Ascending aorta (tissue), 2 donors: ENCODE measurements at places on chromosomes 2 and 18. TPM values are rescaled to one million over a fixed set of nuclear protein-coding genes. Genes with fewer than 3 reads are reported as not detected.

GRCh38 chr18:57797209-57797651 lies 5.9 kb downstream of the ATP8B1 start:
- H3K4me1 ChIP-seq, result peaks cover 61% of the 10 kb centered on the region
- peak; percentile 53 for DNase-seq
- no peak overlapping the region for H3K27ac ChIP-seq
- H3K4me3 ChIP-seq, result no peak overlapping the region

DNA sequence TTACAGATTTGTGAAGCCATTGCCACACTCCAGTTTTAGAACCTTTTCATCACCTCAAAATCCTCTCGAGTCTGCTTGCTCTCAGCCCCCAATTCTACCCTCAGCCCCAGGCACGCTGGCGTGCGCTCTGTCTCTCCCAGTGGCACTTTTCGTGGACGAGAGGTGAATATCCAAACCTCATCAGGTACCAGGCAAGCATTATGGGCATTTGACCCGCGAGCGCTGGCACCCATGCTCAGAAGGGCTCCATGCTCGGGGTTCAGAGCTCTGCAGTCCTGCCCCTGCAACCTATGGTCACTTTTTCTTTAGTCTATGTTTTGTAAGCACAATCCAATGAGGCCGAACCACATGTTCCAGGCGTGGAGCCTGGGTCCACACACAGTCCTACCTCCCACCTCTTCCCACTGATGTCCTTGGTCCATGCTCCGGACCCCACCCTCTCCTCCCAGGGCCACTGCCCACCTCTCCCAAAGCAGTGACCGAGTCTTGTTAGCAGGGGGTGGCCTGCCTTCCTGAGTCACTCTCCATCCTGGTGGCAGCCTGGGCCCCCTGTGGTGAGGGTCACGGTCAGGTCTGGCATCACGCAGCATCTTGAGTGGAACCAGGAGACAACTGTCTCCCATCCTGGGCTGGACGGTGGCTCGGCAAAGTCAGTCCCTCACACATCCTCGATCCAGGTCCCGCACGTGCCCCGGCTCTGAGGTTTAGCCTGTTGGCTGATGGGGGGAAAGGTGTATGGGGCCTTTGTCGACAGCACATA lies 256.9 kb downstream of the NDUFA10 start:
- DNase-seq, result no peak
- H3K27me3 ChIP-seq, result no peaks in the 10 kb centered on the region
- H3K27ac ChIP-seq, result no peak overlapping the region
- H3K4me3 ChIP-seq, result no peak overlapping the region
- H3K36me3 ChIP-seq, result no peaks in the 10 kb centered on the region

- H3K4me1 ChIP-seq, result no peaks in the 10 kb centered on the region
- no peaks in the 10 kb centered on the region for H3K27me3 ChIP-seq
- no peak overlapping the region for H3K4me3 ChIP-seq
Observed at GRCh38 chr18:24633121-24633520, 172.7 kb downstream of the HRH4 start.

DNA sequence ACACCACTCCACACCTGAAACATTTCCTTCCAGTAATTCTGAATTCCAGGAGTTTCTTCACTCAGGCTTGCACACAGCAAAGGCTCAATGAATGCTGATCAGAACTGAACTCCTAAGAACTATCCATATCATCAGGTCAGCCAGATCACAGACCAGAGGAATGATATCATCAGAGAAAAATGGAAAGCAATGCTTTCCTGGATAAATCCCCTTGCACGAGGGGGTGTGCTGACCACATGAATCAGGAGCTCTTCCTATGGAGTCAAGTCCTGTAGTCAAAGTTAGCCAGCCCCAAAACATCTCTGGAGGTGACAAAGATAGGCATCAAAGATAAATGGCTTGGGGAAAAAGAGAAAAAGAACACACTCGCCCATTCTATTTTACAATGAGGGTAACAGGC lies 83.8 kb upstream of the ACVR2A start:
- no peak overlapping the region for H3K4me3 ChIP-seq
- no peaks in the 10 kb centered on the region for H3K27me3 ChIP-seq
- H3K36me3 ChIP-seq, result no peaks in the 10 kb centered on the region
- no peaks in the 10 kb centered on the region for H3K4me1 ChIP-seq
- H3K27ac ChIP-seq, result no peak overlapping the region

- no peaks in the 10 kb centered on the region for H3K36me3 ChIP-seq
- H3K4me1 ChIP-seq, result peaks cover 3% of the 10 kb centered on the region
- peak overlapping the region; percentile 92 for H3K4me3 ChIP-seq
- H3K27ac ChIP-seq, result peak overlapping the region; percentile 86
Observed at GRCh38 chr2:158969715-158970240, 1.3 kb downstream of the TANC1 start.

GRCh38 chr18:13259701-13260100 lies 41.1 kb downstream of the LDLRAD4 start:
- H3K4me1 ChIP-seq, result peaks cover 19% of the 10 kb centered on the region
- H3K4me3 ChIP-seq, result no peak overlapping the region
- no peaks in the 10 kb centered on the region for H3K27me3 ChIP-seq
- no peaks in the 10 kb centered on the region for H3K36me3 ChIP-seq

- H3K36me3 ChIP-seq, result no peaks in the 10 kb centered on the region
- no peak overlapping the region for H3K4me3 ChIP-seq
- H3K27me3 ChIP-seq, result no peaks in the 10 kb centered on the region
- H3K27ac ChIP-seq, result no peak overlapping the region
- no peaks in the 10 kb centered on the region for H3K4me1 ChIP-seq
Observed at GRCh38 chr2:103959174-103960128, 894.5 kb upstream of the POU3F3 start.

- no peak overlapping the region for H3K27ac ChIP-seq
- H3K4me3 ChIP-seq, result no peak overlapping the region
- no peaks in the 10 kb centered on the region for H3K36me3 ChIP-seq
- H3K4me1 ChIP-seq, result no peaks in the 10 kb centered on the region
- DNase-seq, result no peak
Observed at GRCh38 chr2:25151718-25152117, 16.7 kb downstream of the POMC start.

- peaks cover 29% of the 10 kb centered on the region for H3K4me1 ChIP-seq
- DNase-seq, result no peak
- no peaks in the 10 kb centered on the region for H3K27me3 ChIP-seq
- H3K36me3 ChIP-seq, result no peaks in the 10 kb centered on the region
Observed at GRCh38 chr2:127574656-127575055, 39.2 kb downstream of the MYO7B start.

DNA sequence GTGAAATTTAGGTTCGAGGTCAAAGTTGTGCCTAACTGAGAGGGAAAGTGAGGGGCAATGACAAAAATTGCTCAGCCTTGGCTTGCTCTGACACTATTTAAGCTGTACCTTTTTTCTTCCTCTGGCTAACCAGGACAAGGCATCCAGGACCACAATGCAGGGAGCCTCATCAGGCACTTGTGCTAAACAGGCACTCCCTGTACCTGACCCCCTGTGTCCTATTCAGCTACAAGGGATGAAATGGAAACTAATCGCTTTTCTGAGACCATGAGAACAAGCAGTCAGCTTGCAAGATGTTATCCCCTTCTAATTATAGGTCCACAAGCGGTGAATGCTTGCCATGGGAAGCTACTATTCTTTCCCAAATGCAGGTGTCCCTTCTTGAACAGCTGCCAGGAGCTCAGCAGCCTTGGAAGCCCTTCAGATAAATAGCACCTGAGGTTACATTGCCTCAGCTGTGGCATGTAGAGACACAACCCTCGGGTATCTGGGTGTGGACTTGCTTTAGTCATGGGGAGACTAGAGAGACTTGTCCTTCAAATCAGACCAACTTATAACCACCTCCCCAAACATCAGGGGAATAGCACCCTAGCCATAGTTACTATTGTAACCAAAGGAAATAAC lies 19.1 kb upstream of the ITGA6 start:
- no peaks in the 10 kb centered on the region for H3K4me1 ChIP-seq
- H3K4me3 ChIP-seq, result no peak overlapping the region
- H3K36me3 ChIP-seq, result no peaks in the 10 kb centered on the region

DNA sequence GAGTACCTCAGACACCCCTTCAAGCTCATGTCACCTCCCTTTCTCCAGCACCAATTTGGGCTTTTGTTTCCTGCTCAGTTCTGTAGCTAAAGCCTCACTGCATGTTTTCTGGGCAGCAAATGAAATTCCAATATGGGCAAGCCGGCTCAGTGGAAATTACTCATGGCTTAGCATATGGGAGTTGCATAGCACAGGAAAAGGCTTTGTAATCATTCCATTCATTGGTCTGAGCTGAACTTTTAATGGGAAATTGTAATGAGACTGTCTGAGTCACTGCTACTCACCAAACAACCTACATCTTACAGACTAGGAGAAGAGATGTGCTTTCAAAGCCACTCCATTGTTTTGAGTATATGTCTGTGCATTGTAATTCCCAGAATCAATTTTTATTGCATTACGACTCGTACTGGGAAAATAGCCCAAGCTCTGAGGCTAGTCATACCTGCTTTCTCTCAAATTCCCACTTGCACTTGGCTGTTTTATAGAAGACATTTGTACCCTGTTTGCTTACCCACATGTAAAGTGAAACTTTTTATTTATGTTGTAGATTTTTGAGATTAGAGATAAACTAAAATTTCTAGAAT lies 139.5 kb upstream of the LRATD1 start:
- no peak overlapping the region for H3K27ac ChIP-seq
- no peaks in the 10 kb centered on the region for H3K27me3 ChIP-seq
- DNase-seq, result no peak

DNA sequence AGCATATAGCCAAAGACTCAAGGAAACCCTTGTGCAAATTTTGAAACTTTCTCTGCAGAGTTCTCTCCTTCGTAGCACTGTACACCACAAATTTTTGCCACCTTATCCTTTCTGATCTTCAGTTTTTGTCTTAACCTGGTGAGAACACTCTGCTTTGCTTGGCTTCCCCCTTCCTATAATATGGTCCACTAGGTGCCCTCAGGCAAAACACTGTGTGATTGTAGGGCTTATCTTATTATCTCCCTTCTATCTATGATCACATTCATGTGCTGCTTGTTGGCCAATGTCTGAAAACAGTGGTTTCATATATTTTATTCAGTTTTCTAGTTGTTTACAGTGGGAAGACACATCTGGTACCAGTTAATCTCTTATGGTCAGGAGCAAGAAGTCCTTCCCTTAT lies 111.1 kb downstream of the MTX2 start:
- DNase-seq, result no peak

Gene LRP2
- total RNA-seq, result not detected

Gene VAMP8
- 10.0 TPM for total RNA-seq

Gene OR6B2
- total RNA-seq, result not detected

Gene CLK1
- 43.5 TPM for total RNA-seq
